ENCODE measurements at places on chromosomes 13 and 19.
A peak's percentile ranks its signal among the peaks of the same experiment; 100 is the strongest.

GRCh38 chr19:49101160-49101559 is 13.0 kb upstream of the LIN7B start:
- no peak for DNase-seq

DNA sequence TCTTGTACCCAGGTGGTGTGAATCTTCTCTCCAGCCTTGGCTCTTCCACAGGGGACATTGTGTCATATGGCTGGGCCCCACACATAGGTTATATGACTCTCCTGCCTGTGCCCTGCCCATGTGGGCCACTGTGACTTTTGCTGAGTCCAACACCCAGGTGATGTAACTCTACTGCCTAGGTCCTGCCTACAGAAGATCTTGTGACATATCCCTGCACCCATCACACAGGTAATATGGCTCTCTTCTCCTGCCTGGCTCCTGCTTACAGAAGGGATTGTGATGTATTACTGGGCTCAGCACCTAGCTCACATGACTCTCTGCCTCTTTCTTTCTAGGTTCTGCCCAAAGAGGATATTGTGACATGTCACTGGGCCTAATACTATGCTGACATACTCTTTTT is 19.5 kb upstream of the ZNF429 start:
- DNase-seq, result no peak

- DNase-seq, result no peak
Observed at GRCh38 chr13:32528358-32528757, 10.2 kb downstream of the N4BP2L2 start.

DNA sequence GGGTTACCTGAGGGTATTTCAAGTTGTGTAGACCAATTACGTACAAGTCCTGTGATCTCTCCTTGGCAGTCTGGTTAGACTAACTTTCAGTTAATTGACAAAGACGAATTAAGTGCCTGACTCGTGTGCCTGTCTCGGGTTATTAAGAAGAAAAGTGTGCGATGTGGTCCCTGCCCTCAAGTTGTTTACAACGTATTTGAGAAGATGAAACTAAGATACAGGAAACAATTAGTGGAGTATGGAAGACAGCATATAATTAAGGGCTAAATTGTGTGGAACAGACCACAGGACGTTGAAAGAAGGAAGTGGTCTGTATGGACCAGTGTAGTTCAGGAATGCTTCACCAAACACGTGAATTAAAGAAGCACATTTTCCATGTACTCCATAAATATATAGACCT is 49.2 kb downstream of the KLF5 start:
- DNase-seq, result no peak

- no peak for DNase-seq
Observed at GRCh38 chr19:47644743-47645482, 36.0 kb downstream of the BICRA start.

DNA sequence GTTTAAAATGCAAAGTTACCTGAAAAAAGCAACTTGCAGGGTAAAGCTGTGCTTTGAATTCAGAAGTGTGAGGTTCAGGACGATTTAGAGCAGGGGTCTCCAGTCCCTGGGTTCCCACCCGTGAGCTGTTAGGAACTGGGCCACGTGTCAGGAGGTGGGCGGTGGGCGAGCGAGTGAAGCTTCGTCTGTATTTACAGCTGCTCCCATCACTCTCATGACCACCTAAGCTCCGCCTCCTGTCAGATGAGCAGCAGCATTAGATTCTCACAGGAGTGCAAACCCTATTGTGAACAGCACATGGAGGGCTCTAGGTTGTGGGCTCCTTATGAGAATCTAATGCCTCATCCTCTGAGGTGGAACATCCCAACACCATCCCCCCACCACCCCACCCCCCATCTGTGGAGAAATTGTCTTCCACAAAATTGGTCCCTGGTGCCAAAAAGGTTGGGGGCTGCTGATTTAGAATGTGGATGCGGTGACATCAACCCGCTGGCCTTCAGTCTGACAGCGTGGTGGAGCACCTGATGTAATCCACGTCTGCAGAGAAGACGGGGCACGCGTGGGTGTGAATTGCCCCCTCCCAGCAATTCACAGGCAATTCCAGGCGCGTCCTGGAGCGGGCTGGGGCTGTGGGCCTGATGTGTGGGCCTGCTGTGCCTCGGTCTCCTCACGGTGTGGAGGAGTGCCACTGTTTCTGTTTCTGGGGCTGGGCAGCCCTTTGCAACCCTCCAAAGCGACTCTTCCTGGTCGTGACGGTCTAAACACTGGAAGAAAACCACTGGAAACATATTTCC is 214.0 kb upstream of the SOX1 start:
- no peak for DNase-seq

- DNase-seq, result no peak
Observed at GRCh38 chr19:50646074-50646807, 3.0 kb upstream of the C19orf81 start.

DNA sequence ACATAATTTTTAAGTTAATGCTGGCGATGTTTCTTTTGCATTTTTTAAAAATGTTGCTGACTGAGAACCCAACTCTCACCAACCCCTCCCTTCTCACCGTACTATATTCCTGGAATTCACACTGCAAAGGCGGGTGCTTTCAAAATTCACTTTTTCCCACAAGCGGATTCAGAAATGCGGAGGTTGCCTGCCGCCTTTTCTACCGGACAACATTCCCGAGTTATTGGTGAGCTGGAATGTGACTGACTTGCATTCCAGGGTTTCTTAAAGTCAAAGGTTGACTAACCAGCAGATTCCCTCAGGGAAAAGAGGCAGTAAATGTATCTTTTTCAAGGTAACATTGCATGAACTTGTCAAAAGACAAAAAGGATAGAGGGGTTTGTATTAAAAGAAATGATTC is 113.3 kb downstream of the RAB20 start:
- no peak for DNase-seq

- DNase-seq, result no peak
Observed at GRCh38 chr19:34645551-34645950, 31.4 kb downstream of the SCGB2B2 start.

- peak; percentile 82 for DNase-seq
Observed at GRCh38 chr19:34963573-34964406, at the start of gene ZNF792. Gene ZNF792, minus strand, starts transcription at chr19:34964229. Its CDS starts 567 bp downstream, at chr19:34963662.

DNA sequence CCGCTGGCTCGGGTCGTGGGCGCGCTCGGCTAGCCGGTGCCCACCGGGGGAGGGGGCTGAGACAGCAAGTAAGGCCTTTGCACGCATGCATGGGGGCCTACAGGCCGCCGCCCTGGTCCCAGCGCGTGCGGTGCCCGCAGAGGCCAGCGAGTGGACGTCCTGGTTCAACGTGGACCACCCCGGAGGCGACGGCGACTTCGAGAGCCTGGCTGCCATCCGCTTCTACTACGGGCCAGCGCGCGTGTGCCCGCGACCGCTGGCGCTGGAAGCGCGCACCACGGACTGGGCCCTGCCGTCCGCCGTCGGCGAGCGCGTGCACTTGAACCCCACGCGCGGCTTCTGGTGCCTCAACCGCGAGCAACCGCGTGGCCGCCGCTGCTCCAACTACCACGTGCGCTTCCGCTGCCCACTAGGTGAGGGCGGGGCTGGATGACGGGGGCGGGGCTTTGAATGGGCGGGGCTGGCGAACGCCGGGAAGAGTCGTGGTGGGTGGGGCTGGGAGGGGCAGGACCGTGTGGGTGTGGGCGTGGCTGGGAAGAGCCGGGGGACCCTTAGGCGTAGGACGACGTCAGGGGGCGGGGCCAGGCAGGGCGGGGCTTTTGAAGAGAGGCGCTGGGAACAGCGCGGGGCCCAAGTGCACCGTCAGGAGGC is 2.1 kb downstream of the CILP2 start:
- DNase-seq, result peak; percentile 98

GRCh38 chr19:47240556-47240955 is 9.6 kb upstream of the BBC3 start:
- no peak for DNase-seq

- peak; percentile 90 for DNase-seq
Observed at GRCh38 chr13:53200498-53201453, 172.2 kb downstream of the OLFM4 start.

DNA sequence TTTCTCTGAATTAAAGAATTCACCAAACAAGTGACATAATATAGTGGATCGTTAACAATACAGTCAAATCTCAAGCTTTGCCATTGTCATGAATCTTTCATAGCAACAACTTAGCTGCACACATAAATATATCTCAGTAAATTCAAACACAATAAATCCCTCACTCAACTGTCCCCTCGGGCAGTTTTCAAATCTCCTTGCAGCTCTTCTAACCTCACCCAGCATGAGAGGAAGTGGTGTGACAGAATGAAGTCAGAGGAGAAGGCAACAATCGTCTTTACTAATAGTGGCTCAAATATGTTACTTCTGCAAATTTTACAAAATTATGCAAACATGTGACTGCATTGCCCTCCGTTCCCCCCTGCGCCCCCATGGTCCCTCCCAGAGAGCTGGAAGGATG is 148.2 kb downstream of the RAP2A start:
- DNase-seq, result no peak

DNA sequence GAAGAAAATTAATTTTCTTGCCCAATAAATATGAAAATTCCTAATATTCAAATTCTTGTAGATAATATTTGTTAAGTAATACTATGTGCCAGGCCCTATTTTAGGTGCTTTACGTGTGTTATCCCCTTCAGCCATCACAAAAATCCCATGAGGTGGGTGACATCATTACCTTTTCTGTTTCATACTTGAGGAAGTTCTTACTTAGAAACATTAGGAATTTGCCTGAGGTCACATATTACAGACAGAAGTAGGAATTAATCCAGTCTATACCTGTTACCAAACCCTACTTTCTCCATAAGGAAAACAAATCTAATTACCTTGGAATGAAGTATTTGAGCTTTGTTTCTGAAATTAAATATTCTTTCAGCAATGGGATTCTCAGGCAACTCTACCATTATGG is 336.1 kb downstream of the GPC6 start:
- no peak for DNase-seq

DNA sequence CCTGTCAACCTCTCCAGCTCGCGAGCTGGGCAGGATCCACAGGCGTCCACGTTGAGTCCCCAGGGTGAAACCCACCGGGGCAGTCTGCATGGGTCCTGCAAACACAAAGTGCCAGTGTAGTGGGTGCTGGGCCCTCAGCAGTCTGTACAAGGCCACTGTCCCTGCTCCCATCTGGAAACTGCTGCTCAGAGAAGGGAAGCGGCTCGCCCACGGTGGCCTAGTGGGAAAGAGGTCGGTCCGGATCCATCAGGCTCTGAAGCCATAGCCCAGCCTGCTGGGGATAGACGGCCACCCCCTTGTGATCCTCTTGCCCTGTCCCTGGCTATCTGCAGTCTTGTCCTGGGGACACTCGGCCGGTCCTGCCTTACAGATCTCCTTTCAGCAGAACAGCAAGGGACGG is 2.6 kb upstream of the DIRAS1 start:
- no peak for DNase-seq

GRCh38 chr13:61350341-61350740 is 65.3 kb downstream of the PCDH20 start:
- DNase-seq, result no peak

DNA sequence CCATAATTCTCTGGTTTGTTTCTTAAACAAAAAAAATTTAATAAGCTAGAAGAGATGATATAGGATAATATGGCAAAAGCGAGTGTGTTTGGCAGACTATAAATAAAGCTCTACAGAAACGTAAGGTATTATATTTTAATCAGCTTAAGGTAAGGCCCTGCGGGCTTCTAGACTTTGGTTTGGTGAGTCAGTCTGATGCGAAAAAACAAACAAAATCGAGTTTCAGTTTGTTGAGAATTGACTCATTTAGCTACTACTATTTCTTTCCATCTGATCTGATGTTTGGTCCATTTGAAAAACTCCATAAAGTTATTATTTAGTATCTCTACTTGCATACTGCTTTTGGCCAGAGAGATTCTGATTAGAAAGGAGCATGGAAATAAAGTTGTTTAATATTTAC is 138.0 kb downstream of the MIPEP start:
- DNase-seq, result no peak

- DNase-seq, result no peak
Observed at GRCh38 chr13:94140511-94140910, 339.0 kb downstream of the DCT start.

DNA sequence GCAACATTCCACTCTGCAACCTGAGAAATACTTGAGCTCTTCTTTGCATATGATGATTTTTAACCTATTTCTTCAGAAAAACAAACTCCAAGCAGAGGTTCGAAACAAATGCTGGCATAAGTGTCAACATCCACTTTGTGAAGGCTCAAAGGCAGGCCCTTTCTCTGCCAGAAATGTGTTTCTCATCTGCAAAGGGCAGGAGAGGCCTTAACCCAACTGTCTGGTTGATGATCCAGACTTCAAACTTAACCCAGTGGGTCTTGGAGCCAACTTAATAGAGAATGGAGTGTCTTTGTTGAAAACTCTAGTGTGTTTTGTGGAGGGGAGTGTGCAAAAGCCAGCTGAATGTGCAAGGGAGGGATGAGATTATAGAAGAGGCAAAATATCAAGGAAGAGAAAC is 28.3 kb upstream of the ZNF507 start:
- DNase-seq, result no peak

DNA sequence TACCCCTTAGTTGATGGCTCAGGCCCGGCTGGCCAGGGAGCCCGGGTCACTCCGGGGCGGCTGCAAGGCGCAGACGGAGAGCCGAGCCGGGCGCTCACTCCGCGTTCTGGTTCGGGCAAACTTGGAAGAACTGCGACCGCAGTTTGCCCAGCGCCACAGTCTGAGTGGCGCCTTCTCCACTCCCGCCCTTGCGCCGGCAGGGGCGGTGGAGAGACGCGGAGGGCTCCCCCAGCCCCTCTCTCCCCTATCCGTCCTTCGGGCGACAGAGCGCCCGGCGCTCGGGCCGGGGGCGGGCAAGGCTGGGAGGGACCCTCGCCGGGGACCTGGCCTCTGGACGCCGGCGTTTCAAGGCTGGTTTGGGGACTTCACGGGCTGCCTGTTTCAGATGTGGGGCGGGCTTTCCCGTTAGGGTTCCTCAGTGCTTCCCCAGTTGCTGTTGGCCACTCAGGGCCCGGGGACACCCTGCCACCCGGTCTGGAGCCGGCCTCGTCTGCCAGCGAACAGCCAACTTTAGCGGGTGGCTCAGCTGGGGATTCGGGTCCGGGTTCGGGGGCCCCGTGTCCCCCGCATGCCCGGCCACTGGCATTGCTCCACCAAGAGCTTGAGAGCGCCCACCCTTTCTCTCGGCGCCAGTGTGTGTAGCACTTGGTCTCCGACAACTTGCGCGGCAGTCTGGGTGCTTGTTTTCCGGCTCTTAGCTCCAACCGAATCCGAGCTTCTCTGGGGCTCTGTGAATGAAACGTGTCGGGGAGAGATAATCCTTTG is 1.5 kb downstream of the GPC6 start:
- DNase-seq, result peak; percentile 79

DNA sequence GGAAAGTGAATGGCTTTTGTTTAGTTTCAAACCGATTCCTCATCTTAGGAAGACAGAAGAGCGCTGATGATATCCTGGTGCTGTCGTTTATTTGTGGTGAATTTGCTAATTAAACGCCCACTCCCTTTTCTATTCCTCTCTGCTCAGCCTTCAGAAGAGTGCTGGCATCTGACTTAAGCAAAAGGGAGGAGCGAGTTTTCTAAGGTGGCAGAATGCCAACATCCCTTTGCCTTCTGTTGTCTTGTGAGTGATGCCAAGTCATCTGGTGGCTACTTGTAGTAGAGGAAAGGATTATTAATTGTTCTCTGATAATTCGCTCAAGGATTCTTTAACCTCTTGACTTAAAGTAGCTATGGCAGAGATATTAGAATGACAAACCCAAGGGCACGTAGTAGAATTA is 68.1 kb downstream of the ERCC5 start:
- no peak for DNase-seq

Data from WTC11 (cell line).